ENCODE measurements at places on chromosomes 3 and 15. TPM values are rescaled to one million over a fixed set of nuclear protein-coding genes. Genes with fewer than 3 reads are reported as not detected.

The POTEB3 gene
- not detected for total RNA-seq

The PDE12 gene
- 27.3 TPM for total RNA-seq

The ST6GAL1 gene
- total RNA-seq, result 14.6 TPM

The DUOXA2 gene
- total RNA-seq, result not detected

The MINAR1 gene
- 0.17 TPM for total RNA-seq

Measured in renal cortical epithelial cell (primary cell).